ENCODE measurements at places on chromosomes 7 and 10. TPM values are rescaled to one million over a fixed set of nuclear protein-coding genes. Genes with fewer than 3 reads are reported as not detected.

FKBP9 gene
- polyA plus RNA-seq = 180 TPM

ANKRD22 gene
- 1.0 TPM for polyA plus RNA-seq

NKX1-2 gene
- polyA plus RNA-seq = not detected

FAM13C gene
- polyA plus RNA-seq = 36.1 TPM

CPN1 gene
- not detected for polyA plus RNA-seq

TAS2R60 gene
- polyA plus RNA-seq = not detected

ASZ1 gene
- 0.96 TPM for polyA plus RNA-seq

INHBA gene
- polyA plus RNA-seq = 1.3 TPM

CYP26C1 gene
- polyA plus RNA-seq = not detected

GRCh38 chr10:23096802-23097549 is 1.6 kb downstream of the MSRB2 start:
- peak; percentile 81 for DNase-seq

DNA sequence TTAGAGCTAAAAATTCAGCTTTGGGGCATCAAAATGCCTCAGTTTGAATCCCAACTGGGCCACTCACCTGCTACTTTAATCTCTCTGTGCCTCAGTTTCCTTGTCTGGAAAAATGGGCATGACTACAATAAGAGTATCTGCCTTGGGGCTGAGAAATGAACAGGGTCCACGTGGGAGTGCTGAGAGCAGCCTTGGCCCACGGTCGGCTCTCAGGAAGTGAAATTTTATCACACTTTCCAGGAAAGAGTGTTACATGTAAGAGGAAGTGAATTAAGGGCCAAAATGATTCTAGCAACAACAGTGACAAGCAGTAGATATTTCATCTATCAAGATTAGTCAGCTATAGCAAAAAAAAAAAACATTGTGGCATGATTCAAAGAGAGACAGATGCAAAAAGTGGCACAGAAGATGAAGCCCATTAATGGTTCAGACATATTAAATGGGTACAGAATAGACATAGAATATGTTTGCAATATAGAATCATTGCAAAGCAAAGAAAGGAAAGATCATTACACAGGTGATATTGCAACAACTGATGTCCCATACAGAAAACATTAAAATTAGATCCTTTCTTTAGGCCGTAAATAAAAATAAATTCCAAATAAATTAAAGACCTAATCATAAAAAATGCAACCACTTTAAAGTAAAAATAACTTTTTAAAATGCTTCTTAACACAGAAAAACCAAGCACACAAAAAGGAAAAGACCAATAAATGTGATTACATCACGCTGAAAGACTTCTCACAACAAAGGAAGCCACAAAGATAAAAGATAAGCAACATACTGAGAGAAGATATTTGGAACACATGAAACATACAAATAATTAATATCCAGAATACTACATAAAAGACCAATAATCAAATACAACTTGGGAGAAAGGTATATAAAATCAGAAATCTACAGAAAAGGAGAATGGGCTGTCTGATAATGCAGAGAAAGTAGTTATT is 4.3 kb downstream of the TMEM273 start:
- no peak for DNase-seq

DNA sequence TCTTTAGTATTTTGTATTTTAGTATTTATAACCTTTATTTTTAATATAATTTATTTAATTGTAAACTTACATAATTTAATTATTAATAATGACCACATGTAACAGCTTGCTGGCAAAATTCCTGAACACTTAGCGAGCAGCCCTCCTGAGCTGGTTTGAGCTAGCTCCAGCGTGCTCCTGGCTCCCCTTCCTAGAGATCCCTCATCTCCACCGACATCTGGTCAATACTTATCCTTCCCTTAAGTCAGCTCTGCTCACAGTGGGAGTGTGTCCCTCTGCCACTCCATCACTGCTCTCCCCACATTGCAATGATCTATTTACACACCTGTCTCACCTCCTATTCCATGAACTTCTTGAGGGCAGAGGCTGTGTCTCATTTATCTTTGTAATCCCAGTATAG is 20.6 kb upstream of the TBXAS1 start:
- DNase-seq = no peak

GRCh38 chr7:83696101-83696500 is 47.2 kb upstream of the SEMA3E start:
- DNase-seq = no peak

DNA sequence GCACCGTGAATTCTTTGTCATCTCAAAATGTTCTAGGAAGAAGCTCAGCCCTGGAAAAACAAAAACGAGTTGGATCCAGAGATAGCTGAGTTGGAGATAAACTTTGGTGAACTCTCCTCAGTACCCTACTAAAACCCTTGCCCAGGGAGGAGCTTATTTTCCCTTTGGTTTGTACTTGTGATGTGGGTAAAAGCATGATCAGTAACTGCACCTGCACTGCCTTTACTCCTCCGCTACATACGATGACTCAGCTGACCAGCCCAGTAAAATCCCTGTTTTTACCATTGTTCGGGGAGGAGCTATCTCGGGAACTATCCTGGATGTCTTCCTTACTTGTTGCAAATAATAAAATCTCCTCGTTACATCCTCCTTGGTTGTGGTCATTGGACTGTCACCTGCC is 359.3 kb downstream of the SH2D4B start:
- DNase-seq = no peak

GRCh38 chr7:131111081-131111576 is 216.5 kb upstream of the MKLN1 start:
- DNase-seq = no peak

GRCh38 chr7:137546671-137547070 is 203.1 kb upstream of the PTN start:
- DNase-seq = no peak

DNA sequence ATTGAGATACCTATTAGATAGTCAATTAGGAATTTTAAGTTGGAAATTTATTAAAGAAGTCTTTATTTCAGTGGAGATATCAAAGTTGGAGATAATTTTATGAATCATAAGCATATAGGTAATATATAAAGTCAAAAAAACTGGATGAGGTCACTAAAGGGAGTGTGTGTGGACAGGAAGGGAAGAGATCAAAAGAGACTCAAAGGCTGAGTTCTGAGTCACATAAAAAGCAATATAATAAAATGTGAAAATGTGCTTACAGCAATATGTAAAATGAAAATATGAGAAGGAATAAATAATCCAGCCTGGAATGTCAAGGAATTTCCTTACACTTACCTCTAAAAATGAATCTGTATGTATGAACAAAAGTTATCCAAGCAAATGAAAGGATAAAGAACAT is 583.3 kb upstream of the SORCS1 start:
- no peak for DNase-seq

DNA sequence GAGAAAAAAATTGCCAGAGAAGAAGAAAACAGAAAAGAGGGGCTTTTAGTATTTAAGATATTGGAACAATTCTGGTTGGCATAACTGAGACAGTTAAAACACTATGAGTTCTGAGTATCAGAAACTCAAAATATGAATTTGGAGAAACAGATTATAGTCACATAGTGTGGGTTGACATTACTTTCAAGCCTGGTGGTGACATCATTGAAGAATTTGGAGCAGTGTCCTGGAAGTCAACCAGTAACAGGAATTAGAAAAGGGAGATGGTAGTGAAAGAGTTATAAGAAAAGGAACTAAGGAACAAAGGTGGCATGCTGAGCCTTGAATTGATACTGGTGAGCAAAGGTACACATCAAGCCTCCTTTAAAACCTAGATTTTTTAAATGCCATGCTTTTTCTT is 88.2 kb downstream of the ZNF438 start:
- DNase-seq = no peak

- no peak for DNase-seq
Measured at GRCh38 chr7:24769851-24770250, 12.6 kb upstream of the GSDME start.

DNA sequence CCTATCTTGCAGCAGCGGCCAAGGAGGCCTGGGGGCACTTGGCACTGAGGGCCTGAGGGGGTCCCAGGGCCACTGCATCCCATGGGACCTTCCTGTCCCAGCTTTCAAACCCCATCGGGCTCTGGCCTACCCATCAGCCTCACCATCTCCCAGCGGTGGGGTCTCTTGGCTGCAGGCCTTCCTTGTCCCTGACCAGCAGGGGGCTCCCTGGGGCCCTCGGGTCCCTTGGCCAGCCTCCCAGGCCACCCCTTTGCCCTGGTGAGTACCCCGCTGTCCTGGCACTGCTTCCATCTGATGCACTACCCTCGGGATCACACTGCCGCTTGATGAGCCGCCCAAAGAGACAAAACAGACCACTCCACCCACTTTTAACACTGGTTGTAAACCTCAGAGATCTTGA is 43.5 kb downstream of the YKT6 start:
- DNase-seq = no peak

GRCh38 chr10:20110125-20111100 is 294.2 kb downstream of the PLXDC2 start:
- DNase-seq = no peak

DNA sequence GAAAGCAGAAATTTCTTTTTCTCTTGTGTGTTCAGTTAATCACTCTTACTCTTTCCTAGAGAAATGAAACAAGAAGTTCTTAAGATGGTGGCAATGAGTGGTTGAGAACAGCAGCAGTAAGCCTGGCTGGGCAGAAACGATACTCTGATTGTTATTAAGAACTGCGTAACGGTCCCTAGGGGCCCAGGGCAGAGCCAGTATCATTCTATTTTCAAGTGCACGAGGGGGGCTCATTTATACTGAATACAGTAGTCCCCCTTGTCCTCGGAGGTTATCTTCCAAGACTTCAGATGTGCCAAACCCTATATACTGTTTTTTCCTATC is 64.9 kb downstream of the EEPD1 start:
- DNase-seq = no peak

- no peak for DNase-seq
Measured at GRCh38 chr10:129390147-129390546, 76.9 kb upstream of the MGMT start.

- no peak for DNase-seq
Measured at GRCh38 chr10:71726580-71727104, 7.1 kb upstream of the C10orf105 start.

DNA sequence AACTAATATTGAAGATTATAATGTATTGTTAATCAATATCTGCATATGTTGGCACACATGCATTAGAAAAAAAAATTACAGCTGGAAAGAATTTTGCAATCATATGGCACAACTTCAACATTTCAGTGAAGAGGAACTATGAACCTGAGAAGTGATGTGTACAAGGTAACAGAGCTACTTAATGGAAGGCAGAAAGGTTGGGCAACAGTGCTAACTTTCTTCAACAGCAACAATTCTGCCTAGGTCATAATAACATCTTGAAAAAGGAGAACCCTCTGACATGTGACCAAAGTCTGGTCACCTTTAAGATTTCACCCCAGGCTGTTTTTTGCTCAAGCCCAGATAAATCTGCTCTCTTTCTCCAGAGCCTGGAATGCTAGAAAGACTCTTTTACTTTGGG is 47.9 kb upstream of the SKAP2 start:
- no peak for DNase-seq

GRCh38 chr10:130455111-130455695 is 319.0 kb downstream of the GLRX3 start:
- no peak for DNase-seq

DNA sequence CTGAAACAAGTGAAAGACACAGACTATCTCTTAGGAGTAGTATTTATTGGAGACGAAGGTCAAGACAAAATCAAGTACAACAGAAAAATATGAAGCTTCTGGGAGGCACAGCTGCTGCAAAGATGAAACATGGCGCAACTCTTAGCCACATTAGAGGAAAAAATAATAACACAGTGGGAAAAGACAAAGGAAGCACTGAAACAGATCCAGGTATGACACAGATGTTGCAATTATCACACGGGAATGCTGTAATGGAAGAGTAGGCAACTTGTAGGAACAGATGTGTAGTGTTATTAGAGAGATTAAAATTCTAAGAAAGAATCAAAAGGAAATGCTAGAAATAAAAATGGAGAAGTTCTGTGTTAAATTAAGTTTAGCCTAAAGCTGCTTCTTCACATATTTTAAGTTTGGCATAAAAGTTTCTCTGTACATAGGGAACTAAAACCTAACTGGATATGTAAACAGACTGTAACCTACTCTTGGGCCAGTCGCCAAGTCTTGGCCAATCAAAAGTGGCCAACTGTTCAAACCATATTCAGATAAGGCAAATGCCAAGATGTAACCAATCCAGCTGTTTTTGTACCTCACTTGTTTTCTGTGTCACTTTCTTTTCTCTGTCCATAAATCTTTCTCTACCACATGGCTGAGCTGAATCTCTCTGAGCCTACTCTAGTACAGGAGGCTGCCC is 1132.0 kb upstream of the LRRTM3 start:
- DNase-seq = no peak

DNA sequence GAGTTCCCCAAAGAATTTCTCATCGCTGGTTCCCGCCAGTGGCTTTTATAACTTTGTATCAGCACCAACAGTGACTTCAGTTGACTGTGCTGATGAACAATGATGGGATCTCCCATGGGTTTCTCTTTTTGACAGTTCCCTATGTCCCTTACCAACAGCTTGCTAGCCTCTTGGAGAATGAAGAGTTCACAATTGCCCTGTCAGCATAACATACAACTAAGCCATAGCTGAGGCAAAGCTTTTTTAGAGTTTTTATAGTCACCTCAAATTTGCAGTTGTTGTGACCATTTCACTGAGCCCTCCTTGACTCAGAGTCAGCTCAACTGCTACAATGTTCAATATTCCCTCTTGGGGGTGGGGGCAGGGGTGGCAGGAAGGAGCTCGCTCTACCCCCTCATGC is 179.8 kb downstream of the TFEC start:
- DNase-seq = no peak

GRCh38 chr10:3347413-3348182 is 175.0 kb upstream of the PITRM1 start:
- DNase-seq = no peak

DNA sequence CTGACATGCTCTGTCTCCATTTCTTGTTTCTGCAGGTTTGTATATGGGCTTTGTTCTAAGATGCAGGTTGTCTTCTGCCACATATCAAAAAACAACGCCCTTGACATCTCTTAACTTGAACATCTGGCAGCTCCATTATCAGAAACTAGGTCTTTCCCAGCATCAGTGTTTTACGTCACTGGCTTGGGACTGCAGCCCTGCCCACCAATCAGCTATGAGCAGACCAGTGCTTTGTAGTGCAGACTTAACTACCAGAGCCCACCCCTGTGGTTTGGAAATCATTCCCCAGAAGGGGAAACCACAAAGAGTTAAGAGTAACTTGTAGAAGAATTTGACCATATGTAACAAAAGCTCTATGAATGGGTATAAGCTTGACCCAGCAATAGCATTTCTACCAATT is 132.4 kb downstream of the SEPTIN14 start:
- no peak for DNase-seq

Measured in right lung (tissue), 10 donors.